ENCODE measurements at places on chromosomes 2 and 18.

DNA sequence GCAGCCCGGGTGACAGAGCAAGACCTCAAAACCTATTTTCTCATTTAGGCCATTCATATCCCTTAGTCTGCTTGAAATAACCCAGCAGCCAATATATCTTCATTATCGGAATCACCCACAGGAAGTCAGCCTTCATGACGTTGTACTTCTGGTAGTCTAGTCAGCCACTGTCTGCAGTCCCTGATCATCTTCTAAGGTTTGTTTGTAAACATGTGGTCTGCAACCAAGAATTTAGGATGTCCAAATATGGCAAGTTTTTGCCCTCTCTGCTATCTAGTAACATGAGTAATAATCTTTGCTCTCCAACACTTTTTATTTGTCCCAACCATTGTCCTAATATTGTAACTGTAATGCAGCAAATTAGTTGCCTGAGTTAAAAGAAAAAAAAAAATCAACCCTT lies 92.5 kb downstream of the PRPF40A start:
- DNase-seq: no peak

DNA sequence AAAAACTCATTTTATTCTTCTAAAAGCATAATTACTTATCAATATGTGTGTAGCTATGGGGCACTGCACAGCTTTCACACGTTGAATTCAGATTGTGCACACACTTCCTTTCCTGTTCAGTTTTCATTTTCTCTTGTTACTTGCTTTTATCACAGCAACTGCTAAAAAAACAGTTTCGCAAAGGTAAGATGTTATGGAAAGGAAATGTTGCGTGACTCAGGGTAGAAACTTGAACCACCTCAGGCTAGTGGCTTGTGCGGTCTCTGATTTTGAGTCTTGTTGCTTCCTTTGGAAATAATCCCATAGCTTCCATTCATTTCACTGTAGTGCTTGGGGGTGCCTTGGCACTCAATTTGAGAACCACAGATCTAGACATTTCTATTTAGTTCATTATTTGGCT lies 171.9 kb downstream of the FMNL2 start:
- no peak for DNase-seq

DNA sequence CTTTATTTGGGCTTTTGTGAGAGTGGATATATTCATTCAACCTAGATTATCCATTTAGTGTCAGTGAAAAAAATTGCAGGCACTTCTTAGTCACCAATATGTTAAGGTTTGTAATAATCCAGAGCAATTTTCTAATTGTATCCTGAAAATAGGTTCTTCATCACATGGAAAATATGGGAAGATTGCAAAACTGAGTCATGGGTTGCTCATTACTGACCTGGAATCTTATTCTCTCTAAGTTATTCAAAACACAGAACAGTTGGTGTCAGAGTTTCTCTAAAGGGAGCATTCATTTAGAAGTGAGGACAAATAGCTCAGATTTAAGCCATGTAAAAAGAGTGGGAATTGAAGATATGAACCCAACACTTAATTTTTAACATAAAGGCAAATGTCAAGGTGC lies 181.3 kb downstream of the IKZF2 start:
- no peak for DNase-seq

DNA sequence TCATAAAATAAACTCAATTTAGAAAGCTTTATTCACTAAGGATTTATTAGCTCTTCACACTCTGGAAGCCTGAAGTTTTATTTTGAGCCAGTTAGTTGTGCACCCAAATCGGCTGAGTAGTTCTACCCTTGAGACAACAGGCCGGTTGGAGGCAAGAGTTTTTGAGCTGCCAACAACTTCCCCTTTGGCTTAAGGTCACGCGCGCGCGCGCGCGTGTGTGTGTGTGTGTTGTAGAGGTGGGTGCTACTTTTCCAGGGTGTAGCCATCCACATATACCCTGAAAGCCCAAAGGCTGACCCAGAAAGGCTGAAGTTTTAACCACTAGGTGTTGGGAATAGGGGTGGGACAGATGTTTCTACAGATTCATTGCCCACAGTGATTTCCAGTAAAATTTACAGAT lies 150.2 kb upstream of the LHCGR start:
- no peak for DNase-seq

GRCh38 chr2:120774557-120775160 lies 39.0 kb downstream of the GLI2 start:
- DNase-seq: no peak
